ENCODE measurements at places on chromosomes 4 and X.

DNA sequence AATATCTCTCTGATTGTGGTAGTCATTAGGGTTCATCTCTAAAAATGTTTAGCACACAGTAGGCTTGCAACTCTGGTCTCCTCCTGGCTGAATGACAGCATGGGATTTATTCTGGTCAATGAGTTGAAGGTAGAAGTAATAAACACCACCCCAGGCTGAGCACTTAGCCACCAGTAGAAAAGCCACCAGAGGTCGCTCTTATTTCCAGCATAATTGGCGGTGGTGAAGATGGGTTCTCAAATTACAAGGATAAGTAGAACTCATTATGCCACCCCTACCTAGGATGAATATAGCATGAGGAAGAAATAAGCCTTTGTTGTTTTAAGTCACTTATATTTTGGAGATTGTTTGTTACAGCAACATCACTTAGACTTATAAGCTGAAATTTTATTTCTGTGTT, 302.7 kb downstream of the GPM6A start:
- DNase-seq: peak; percentile 62

GRCh38 chrX:100652266-100652665, 8.3 kb downstream of the SRPX2 start:
- DNase-seq: no peak

DNA sequence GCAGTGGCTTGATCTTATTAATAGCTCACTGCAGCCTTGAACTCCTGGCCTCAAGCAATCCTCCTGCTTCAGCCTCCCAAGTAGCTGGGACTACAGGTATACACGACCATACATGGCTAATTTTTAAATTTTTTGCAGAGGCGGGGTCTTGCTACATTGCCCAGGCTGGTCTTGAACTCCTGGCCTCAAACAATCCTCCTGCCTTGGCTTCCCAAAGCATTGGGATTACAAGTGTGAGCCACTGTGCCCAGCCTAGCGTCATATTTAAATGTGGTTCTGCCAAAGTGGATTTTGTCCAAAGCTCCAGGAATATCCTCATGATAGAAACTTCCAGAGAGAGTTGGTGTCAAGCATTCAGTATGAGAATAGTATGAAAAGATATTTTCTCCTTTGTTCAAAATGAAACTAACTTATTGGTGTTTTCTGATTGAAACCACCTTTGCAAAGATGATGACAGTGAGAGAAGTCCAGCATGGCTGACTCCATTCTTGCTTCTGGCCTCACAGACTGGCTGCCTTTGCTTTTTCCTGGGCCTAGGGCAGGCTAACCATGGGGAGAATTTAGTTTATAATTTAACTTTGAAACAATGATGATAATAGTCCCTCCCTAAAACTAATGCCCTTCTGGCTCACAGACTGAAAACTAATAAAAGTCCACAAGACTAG, 129.0 kb downstream of the C4orf51 start:
- DNase-seq: no peak

DNA sequence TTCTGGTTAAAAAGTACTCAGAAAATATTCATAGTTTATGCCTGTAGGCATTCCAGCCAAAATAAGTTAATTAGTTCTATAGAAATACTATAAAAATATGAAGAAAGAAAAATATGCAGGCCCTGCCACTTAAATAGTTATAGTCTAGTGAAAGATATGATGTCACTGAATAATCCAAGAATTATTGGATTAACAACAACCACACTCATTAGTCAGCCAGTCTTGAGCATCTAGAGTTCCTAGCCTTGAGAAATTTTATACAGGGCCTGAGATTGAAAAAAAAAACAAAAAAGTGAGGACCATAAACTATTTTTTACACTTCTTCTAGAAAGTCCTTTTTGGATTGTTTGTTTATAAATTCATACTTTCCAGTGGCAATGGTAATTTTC, 823.0 kb downstream of the FAT4 start:
- no peak for DNase-seq

- no peak for DNase-seq
Observed at GRCh38 chr4:152946446-152946845, 10.3 kb downstream of the FHDC1 start.

Data from RKO (cell line).